ENCODE measurements at places on chromosomes 7 and 10.

DNA sequence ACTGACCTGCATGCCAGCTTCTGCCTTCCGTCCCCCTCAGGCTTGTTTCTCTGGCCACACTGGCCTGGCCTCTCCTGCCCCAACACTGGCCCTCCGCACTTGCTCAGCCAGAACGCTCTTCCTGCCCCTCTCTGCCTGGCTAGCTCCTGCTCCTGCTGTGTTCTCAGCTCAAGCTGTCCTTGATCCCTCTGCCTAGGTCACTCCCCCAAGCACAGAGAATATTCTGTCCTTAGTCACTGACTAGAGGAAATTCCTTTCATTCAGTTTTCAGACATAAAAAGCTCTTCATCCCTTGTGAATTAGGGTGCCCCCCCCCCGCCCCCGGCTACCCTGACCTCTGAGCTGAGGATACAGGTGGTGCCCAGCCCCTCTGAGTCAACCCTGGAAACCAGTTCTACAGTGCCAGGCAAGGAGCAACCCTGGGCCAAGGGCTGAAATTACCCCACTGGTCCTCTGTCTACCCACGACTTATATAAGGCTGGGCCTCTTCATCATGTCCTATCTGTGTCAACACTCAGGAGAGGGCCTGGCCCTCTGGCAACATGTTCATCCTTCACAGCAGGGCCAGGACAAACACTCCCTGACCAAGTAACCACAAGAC, 6.6 kb upstream of the SGPL1 start:
- no peak for DNase-seq

GRCh38 chr10:14742382-14742781, 32.3 kb downstream of the FAM107B start:
- no peak for DNase-seq

GRCh38 chr10:110680273-110681020, 36.3 kb downstream of the RBM20 start:
- no peak for DNase-seq

- no peak for DNase-seq
Measured at GRCh38 chr7:134255814-134256213, 60.9 kb downstream of the SLC35B4 start.

DNA sequence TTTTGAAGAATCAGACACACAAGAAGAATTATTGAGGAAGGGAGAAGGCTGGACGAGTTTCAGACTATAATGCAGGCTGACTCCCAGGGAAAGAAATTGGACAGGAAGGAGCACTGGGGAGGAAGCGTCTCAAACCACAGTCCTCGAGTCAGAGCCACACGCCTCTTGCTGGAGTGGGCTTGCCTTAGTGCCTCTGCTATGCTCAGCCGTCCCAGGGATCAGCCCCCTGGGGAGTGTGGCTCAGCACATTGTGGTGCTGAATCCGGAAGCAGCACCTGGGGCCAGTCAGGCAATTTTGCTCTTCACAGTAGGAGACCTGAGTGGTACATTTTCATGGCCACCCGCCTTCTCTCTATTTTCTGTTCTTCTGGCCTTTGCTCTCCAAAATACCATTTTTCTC, 67.4 kb upstream of the SLC35G1 start:
- DNase-seq, result no peak

DNA sequence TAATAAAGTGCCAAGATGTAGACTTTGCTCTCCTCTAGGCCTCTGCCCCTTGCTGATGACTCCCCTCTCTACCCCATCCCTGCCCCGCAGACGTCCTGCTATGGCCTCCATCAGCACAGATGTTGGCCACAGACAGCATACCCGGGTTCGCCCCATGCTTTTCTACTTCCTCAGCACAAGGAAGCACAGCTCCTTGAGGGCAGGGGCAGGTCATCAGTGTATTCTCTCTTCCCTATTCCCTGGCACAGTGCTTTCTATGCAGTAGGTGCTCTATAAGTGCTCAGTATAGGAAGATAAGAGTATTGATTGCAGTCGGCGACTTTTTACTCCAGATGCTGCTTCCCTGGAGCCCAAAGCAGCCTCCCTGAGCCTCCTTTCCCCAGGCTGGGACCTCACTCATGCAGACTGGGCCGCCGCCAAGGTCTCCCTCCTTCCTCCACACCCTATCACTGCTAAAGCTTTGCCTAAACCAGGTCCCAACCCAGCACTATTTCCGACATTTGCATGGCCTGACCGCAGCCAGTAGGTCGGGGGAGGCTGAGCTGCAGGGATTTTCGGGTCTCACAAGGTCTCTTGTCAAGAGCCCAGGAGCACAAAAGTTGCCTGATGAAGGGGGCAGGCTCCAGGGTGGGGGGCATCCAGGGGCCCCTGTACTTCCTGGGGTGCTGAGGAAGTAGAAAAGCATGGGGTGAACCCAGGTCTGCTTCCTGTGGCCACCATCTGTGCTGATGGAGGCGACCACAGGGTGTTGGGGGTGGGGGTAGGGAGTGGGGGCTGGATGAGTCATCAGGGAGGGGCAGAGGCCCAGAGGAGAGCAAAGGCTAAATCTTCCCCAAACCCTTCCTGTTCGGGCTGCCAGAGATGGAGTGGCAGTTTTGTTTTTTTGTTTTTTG, 8.0 kb downstream of the CALHM3 start:
- peak; percentile 44 for DNase-seq

GRCh38 chr7:47361236-47361635, 220.7 kb downstream of the TNS3 start:
- DNase-seq, result no peak

GRCh38 chr10:72097448-72098300, 9.3 kb upstream of the SPOCK2 start:
- no peak for DNase-seq

DNA sequence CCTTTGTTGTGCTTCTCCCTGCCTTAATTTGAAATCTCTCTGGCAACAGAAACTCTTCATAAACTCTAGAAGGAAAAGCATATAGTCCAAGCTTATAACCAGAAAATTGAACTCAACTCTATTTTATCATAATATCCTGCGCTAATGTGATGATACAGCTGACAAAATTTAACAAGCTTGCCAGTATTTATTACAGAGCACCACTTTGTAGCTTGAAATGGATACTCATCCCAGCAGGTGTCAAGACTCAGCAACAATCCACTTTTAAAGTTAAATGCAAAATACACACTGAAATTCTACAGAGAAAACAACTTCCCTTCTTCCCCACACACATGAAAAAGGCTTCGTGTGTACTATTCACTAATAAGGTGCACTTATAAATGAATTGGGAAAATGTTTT, 228.9 kb downstream of the AGMO start:
- DNase-seq, result no peak

DNA sequence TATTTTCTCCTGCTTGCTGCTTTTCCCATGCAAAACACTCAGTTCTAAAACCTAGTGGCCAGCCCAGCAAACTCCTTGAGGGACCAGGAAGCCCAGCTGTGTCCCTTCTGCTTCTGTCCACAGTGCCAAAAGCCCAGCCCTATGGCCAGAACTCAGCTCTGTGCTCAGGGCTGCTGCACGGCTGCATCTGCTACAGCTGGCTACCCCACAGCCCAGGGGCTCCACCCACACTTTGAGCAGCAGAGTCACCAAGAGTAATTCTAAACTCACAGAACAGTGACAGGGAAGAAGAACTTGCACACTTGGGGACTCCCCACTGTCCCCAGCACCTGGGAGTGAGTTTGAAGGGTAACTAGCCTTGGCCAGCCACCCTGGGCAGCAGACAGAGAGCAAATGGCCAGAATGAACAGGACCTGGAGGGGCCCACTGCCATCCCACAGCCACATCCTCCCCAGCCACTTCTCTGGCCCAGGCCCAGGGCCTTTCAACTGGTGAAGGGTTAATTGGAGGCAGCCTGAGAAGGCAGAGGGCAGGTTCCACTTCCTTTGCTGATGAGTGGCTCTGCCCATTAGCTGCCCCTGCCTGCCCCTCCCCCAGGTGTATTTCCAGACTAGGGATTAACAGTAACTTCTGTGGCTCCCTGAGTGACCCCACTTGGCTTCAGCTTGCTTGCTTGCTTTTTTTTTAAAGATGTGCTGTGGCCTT, 28.1 kb upstream of the TRIM8 start:
- no peak for DNase-seq

- no peak for DNase-seq
Measured at GRCh38 chr10:51421853-51422252, 277.5 kb downstream of the CSTF2T start.

DNA sequence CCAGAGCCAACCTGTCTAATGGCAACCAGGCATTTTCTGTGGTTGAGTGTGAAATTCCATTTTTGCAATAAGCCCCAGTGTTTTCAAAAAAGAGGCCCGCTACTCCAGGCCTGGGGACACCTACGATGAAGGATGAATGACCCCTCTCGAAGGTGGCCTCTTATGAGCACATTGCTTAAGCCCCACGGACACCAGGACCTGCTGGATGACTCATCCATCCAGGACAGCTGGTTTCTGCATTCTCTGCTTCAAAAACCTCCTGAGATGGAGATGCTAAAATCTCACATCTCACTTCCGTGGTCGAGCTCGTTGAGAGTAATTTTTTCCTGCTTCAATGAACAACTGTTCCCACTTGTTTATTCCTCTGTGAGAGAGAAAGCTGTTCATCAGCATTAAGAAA, 150.2 kb upstream of the FZD8 start:
- no peak for DNase-seq
